ENCODE measurements at places on chromosomes 5 and 9.

GRCh38 chr9:96116275-96117064 is 185.5 kb downstream of the HSD17B3 start:
- DNase-seq, result no peak

GRCh38 chr9:94804316-94804715 is 77.8 kb downstream of the AOPEP start:
- no peak for DNase-seq

DNA sequence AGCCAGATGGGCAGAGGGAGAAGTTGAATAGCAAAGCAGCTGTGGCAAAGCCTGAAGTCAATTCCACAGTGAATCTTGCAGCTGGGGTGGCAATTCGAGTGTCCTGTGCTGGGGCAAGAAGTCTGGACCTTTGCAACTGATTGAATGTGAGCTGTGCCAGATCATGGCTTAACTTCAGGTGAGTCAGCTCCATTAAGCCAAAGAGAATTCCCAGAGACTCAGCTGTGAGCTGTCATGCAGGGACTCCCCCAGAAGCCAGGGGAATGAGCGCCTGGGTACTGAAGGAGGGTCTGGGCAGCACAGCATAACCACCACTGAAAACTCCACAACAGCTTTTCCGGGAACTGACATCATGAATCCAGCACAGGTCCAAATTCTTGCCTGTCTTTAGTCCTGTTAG is 153.5 kb upstream of the TRPC7 start:
- no peak for DNase-seq

DNA sequence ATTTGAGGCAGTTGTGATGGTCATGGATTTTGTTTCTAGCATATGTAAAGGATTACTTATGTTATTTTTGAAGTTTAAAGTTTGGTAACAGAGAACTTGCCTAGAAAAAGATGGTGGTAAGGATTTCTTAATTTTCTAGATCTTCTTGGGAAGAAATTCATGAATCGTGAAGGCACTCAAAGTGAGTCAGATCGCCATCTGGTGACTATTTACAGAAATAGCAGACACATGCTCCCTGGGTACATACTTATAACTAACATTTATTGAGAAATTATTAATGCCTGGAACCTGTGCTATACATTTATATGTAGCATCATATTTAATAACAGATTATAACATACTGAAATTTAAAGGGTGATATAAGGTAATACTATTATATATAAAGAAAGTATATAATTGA is 299.7 kb downstream of the IZUMO3 start:
- DNase-seq, result no peak

DNA sequence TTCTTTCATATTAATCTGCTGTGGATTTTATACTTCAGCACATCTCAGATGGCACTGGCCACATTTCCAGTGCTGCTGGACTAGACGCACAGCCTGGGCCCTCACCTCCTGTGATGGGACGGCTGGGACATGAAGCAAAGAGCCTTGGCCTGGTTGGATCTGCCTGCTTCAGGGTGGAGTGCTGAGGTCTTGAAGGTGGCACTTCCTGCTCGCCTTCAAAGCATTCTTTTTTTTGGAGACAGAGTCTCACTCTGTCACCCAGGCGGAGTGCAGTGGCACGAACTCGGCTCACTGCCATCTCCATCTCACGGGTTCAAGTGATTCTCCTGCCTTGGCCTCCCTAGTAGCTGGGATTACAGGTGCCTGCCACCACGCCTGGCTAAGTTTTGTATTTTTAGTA is 73.1 kb downstream of the RAPGEF1 start:
- no peak for DNase-seq

- no peak for DNase-seq
Observed at GRCh38 chr9:122332083-122332482, 38.7 kb upstream of the PTGS1 start.

DNA sequence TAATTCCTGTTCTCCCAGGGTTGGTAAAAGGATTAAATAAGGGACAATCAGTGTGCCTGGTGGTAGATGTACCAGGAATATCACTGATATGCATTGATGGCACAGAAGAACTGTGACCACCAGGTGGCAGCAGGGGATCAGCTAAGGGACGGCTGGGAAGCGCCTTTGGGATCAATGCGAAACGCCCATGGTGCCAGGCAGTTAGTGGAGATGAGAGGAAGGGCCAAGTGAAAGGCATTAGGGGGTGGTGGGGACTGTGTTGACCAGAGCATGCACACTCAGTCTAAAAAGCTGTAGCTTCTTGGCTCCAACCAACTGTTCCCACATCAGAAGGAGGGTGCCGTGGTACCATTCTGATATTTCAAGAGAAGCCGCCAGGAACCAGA is 55.6 kb downstream of the ARHGEF37 start:
- peak; percentile 57 for DNase-seq

DNA sequence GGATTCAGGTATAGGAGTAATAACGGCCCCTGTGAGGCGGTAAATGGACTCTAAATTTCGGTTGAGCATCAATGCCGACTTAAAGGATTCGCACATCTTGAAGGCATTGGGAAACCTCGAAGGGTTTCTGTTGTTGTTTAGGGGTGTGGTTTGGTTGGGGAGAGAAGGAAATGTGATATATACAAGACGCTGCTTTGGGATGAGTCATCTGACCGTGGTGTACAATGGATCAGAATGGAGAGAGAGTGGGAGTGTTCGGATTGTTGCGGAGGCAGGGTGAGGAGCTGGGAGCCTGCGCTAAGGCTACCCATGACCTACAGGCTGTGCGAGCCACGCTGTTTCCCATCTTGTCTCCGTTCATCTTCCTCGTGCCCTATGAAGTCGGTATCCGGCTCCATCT is 60.4 kb upstream of the ERCC6L2 start:
- DNase-seq, result no peak

DNA sequence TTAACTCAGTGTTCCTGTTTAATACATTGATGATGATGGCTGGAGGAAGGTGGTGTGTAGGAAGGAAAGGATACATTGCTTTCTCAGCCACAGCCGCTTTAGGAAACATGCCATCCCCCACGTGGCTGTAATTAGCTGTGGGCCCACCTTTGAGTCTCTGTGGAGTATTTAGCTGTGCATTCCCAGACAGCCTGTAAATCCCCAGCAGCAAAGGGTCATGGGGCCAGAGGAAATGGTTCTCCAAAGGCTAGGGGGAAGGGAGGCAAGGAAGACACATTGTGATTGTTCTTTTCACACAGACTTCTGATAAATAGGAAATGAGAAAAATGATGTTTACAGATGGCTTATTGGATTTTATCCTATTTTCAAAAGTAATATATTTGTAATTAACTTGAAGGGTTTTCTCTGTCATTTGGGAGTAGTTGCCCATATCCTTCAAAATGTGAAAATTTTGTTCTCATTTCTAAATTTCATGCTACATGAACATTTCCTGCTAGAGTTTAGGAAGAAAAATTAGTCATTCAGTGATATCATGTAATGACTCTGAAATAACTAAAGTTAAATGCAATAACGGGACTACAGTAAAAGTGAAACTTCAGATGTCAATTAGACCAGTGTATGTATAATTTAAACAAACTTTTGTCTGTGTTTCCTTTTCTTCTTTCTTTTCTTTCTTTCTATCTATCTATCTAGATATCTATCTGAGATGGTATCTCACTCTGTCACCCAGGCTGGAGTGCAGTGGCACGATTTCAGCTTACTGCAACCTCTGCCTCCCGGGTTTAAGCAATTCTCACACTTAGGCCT is 24.3 kb upstream of the F2R start:
- no peak for DNase-seq

DNA sequence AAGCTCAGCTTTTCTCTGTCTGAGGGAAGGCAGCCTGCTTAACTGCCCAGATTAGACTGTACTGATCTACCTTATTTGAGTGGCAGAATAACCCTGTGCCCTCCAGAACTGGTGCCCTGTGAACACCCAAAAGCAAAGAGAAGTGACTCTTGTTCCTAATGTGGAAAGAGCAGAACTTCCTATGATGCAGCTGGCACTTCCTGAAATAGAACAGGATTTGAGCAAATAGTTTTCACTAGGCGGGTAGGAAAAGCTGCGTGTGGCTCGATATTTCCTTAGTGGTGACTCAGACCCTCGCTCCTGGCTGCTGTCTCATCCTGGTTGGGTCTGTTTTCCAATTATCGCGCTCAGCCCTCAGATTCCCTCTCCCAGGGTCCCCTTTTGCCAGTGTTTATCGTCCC is 89.9 kb downstream of the SH3TC2 start:
- DNase-seq, result no peak

GRCh38 chr9:35423499-35423898 is 66.4 kb upstream of the RUSC2 start:
- no peak for DNase-seq

DNA sequence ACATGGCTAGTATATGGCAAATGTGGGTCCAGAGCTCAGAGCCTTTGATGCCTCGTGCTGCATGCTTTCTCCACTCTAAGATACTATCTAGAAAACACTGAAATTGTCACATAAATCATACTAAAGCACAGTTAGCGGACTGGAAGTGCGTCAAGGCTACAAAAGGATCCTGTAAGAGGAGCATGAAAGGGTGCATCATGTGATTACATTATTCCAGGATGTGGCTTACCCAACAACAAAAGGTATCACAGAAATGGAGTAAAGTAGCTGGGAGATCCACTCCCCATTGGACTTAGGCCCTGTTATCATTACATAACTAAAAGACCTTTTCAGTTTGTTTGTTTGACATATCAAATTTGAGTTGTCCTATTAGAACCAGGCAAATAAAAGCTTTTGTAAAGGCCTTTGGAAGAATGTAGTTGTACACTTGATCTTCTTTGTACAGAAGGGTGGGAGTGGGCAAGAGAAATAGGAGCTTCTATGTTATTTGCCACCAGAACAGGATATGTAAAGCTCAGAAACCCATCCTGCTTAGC is 6.9 kb downstream of the SLC31A1 start:
- DNase-seq, result no peak

- no peak for DNase-seq
Observed at GRCh38 chr5:172848419-172848818, 14.4 kb downstream of the ERGIC1 start.

GRCh38 chr5:56164376-56164775 is 68.8 kb downstream of the ANKRD55 start:
- peak; percentile 36 for DNase-seq

DNA sequence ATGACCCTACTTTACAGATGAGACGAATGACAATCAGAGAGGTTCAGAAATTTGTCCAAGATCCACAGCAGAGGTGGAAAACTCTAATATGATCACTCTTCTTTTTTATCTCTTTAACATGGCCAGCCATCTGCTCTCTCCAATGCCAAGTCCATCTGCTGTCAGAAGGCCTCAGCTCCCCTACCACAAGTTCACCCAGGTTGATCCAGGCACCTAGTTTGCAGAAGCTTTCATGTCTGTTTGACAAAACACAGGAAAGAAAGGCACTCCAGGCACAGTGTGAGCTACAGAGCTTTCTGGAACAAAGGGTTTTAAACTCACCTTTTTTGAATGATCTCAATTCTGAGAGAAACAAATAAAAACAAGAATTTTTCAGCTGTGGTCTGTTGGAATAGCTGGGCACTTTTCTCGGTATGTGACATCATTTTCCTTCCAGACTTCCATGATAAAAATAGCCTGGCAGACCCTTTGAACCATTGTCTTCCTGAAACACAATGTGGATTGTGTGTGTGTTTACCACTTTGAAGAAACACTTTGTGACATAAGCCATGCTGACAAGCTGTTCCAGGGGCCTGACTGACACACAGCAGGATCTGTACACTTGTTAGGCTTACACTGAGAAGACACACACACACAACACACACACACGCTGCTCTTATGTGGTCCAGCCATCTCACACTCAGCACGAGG is 214.3 kb downstream of the AGTPBP1 start:
- no peak for DNase-seq

DNA sequence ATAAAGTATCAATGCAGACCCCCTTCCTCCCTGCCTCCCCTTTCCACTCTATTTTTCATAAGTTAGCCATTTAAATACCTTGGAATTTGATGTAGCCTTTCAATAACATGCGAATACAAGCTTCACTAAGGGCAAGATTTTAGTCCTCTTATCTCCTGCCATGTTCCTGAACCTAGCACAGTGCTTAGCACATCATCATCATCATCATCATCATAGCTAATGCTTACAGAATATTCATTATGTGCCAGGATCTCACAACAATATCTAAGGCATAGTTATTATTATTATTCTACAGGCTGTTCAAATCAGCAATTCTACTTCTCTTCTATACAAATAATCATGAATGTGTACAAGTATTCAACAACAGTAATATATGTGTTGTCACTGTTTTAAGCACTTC is 20.4 kb downstream of the KLHL3 start:
- DNase-seq, result no peak

GRCh38 chr9:1117439-1117838 is 67.3 kb downstream of the DMRT2 start:
- no peak for DNase-seq

- no peak for DNase-seq
Observed at GRCh38 chr5:56464935-56465768, 232.0 kb upstream of the ANKRD55 start.

- DNase-seq, result no peak
Observed at GRCh38 chr5:58451732-58452565, 7.9 kb downstream of the PLK2 start.

DNA sequence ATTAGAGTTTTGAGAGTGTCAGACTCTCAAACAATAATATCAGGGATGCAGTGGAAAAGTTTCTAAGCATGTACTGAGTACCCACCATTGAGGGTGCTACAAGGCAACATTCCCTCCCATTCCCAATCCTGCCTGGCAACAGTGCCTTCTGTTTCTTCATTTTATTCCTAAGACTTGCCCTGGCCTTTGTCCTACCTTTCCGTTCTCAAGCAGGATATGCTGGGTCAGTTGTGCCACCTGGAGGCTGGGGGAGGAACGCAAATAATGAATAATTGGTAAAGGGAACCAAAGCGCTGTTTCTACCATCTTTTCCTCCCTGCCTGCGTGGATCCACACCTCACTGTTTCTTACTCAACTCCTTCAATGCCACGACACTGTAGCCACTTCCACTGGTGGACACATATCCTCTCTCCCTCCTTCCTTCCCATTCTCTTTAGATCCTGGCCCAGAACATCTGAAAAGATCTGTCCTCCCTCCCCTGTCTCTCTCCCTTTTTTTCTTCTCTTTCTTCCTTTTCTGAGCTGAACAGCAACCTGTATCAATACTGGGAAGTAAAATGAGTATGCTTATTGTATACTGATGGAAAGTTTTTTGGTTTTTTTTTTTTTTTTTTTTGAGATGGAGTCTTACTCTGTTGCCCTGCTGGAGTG is 149.5 kb downstream of the C9orf152 start:
- peak; percentile 45 for DNase-seq

GRCh38 chr9:94644543-94644942 is 5.2 kb upstream of the FBP1 start:
- DNase-seq, result no peak

- DNase-seq, result no peak
Observed at GRCh38 chr5:160173-160510, 31.2 kb upstream of the LRRC14B start.

DNA sequence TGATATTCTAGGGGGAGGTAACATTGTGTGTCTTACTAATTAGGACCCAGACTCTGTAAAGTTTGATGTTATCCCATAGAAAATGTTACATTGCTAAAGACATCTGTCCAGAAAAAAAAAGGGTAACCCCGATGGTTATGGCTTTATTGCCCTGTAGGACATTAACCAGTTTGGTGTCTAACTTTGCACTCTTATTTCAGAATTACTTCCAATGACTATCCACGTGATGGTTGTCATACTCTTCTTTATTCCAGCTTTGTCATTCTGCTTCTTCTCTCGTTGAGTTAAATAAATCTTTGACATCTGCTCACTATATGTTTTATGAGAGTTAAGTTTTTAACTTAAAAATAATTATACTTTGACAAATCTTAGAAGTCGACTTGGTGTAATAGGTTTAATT is 180.4 kb upstream of the ANKRD55 start:
- no peak for DNase-seq

Measured in NCI-H1092 treated with DMSO at 0.1 percent for 48 hours (cell line).